ENCODE measurements at places on chromosomes 5 and 9.

- no peak for DNase-seq
Measured at GRCh38 chr5:10592601-10593000, 28.7 kb downstream of the ANKRD33B start.

GRCh38 chr9:112378328-112379176, 1.4 kb upstream of the HSDL2 start:
- DNase-seq = no peak

GRCh38 chr5:90939211-90939610, 380.6 kb downstream of the ADGRV1 start:
- DNase-seq = no peak

DNA sequence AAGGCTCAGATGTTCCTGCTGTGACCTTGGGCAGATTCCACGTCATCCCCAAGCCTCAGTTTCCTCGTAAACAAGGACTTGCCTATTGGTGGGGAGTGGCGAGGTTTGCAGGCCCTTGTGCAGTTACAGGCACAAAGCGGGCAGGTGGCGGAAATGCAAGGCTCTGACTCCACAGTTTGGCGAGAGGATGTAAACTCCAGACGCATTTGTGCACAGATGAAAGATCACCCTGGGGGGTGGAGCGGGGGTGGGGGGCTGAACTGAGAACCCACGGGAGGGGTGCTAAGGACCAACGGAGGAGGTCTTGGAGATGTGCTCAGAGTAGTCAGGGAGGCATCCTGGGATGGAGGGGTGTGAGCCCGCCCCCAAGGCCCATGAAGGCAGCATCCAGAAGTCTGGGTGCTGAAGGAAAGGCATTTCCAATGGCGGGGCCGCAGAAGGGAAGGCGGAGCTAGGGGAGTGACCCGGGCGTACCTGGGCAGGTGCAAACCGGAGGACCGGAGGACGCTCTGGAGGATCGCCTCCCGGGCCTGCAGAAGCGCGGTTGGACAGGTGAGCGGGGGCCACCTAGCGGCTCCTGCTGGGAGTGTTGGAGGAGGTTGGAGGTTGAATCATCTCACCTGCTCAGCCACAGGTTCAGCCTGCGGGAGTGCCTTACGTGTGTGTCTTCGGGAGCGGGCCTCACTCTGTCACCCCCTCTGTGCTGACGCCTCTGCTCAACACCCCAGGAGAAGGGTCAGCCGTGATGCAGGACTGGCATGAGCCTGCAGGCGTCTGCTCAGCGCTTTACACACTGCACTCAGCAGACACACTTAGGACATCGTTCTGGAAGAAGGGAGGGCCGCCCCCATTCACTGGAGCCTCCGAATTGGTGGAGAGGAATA, 1.9 kb upstream of the FIBCD1 start:
- peak; percentile 55 for DNase-seq

DNA sequence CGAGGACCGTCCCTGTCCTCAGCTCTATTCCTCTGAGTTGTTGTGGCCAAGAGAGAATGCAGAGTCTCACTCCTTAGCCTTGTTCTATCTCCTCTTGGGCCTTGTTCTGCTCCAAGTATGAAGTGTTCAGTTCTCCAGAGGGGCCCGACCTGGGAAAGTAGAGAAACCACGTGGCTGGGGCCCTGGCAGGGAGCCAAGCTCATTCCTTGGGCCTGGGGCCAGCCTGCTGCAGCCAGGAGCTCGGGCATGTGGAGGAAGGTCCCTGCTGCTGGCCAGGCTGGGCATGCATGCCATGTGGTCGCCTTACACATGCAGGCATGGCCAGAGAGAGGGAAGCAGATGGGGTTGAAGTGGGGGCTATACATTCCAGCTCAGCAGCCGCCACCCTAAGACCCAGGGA, 60.7 kb downstream of the COL27A1 start:
- no peak for DNase-seq

Measured in activated T-helper 1 cell treated with Interleukin-2 at 50 U/mL for 16 hours (primary cell).